ENCODE measurements at places on chromosomes 6 and 20.
A peak's percentile ranks its signal among the peaks of the same experiment; 100 is the strongest.

- H3K27ac ChIP-seq, result no peak overlapping the region
- no peaks in the 10 kb centered on the region for H3K27me3 ChIP-seq
- DNase-seq, result no peak
- no peaks in the 10 kb centered on the region for H3K36me3 ChIP-seq
- no peak overlapping the region for H3K4me3 ChIP-seq
- H3K4me1 ChIP-seq, result peaks cover 1% of the 10 kb centered on the region
Measured at GRCh38 chr6:37095997-37096396, 74.0 kb upstream of the PIM1 start.

GRCh38 chr20:46674253-46675083, 14.8 kb downstream of the TP53RK start:
- H3K4me3 ChIP-seq, result no peak overlapping the region
- H3K27me3 ChIP-seq, result no peaks in the 10 kb centered on the region
- H3K36me3 ChIP-seq, result peaks cover 16% of the 10 kb centered on the region
- DNase-seq, result no peak
- no peak overlapping the region for H3K27ac ChIP-seq

- DNase-seq, result no peak
- peaks cover 5% of the 10 kb centered on the region for H3K4me1 ChIP-seq
- H3K36me3 ChIP-seq, result no peaks in the 10 kb centered on the region
- peaks cover 41% of the 10 kb centered on the region for H3K27me3 ChIP-seq
- peak overlapping the region; percentile 87 for H3K4me3 ChIP-seq
Measured at GRCh38 chr6:27517928-27518787, 45.3 kb upstream of the ZNF184 start.

GRCh38 chr6:144294016-144294415, 8.9 kb downstream of the UTRN start:
- H3K27me3 ChIP-seq, result no peaks in the 10 kb centered on the region
- peaks cover 4% of the 10 kb centered on the region for H3K4me1 ChIP-seq
- peak; percentile 53 for DNase-seq
- H3K36me3 ChIP-seq, result peaks cover 10% of the 10 kb centered on the region

- H3K36me3 ChIP-seq, result peaks cover 49% of the 10 kb centered on the region
- no peak overlapping the region for H3K27ac ChIP-seq
- H3K4me3 ChIP-seq, result no peak overlapping the region
- peaks cover 2% of the 10 kb centered on the region for H3K4me1 ChIP-seq
Measured at GRCh38 chr6:110999634-111000270, 17.9 kb downstream of the RPF2 start.

DNA sequence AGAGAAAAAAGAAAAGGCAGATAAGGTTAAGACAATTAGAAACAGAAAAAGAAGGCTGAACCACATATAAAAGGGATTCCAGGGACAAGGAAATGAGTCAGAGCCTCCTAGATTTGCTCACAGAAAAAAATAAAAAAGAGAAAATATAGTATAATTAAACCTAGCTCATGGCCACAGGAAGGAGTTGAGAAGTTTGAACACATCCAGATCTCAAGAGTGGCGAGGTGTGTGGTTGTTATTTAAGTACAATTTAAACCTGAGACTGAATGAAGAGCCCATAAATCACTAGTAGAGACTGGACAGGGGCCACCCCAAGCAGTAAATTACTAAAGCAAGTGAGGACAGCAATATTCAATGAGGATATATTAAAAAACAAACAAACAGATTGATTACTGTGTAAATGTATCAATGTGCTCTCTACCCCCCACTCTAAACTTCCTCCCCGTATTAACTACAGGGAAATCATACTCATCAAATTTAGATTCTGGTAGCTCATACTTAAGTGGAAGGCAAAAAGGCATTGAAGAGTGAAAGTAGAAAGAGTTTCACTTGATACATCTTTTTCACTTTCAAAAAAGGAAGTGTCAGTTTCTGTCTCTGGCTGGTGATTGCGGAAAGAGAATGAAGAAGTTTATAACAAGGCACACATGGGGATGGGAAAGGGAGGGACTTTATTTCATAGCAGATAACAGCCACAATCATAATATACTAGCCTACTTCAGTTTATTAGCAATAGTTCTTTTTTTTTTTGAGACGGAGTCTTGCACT, 49.3 kb upstream of the SCAF8 start:
- no peak overlapping the region for H3K27ac ChIP-seq
- H3K4me3 ChIP-seq, result no peak overlapping the region
- peak; percentile 48 for DNase-seq
- no peaks in the 10 kb centered on the region for H3K27me3 ChIP-seq
- no peaks in the 10 kb centered on the region for H3K4me1 ChIP-seq

DNA sequence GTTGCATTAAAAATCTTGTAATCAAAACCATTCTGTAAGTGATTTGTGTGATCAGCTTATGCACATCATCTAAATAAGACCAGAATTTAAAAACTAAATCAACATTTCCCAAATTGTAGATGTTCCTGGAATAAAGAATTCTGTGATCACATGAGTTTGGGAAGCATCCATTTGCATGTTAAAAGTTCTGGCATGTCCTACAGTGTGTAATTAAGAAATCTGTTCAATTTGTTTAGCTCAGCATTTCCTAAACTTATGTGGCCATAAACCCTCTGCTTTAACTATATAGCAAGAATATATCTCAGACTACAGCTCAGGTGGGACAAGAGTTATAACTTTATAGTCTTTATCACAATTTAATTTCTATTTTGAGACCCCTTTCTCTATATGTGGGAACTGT, 399.1 kb downstream of the LAMA2 start:
- H3K4me3 ChIP-seq, result no peak overlapping the region
- H3K27me3 ChIP-seq, result no peaks in the 10 kb centered on the region
- no peak overlapping the region for H3K27ac ChIP-seq

GRCh38 chr20:9160757-9161156, 91.9 kb downstream of the PLCB4 start:
- H3K27ac ChIP-seq, result peak overlapping the region; percentile 10
- H3K4me1 ChIP-seq, result peaks cover 4% of the 10 kb centered on the region
- no peak overlapping the region for H3K4me3 ChIP-seq
- peak; percentile 10 for DNase-seq
- H3K36me3 ChIP-seq, result peaks cover 8% of the 10 kb centered on the region
- H3K27me3 ChIP-seq, result no peaks in the 10 kb centered on the region

- H3K4me3 ChIP-seq, result no peak overlapping the region
- no peak for DNase-seq
- H3K27ac ChIP-seq, result no peak overlapping the region
Measured at GRCh38 chr6:98835149-98836024, 1.0 kb downstream of the POU3F2 start.

- peaks cover 8% of the 10 kb centered on the region for H3K4me1 ChIP-seq
- no peaks in the 10 kb centered on the region for H3K36me3 ChIP-seq
- H3K4me3 ChIP-seq, result no peak overlapping the region
- peaks cover 17% of the 10 kb centered on the region for H3K27me3 ChIP-seq
Measured at GRCh38 chr20:50041246-50041873, 58.6 kb downstream of the SNAI1 start.

DNA sequence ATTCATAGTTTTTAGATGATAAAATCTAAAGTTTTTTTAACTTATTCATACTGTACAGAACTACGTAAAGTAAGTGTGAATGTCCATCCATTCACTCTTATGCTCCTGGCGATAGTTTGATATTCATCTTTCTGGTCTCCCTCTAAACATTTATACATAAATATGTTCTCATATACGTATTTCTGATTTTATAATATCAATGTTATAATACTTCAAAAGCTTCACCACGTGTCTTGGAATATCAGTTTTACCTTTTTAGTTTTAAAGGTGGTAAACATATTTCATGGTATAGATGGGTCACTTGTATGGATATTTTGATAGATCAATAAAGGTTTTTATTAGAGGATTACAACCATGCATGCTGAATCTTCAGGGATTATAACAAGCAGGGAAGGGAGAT, 10.3 kb upstream of the RHAG start:
- DNase-seq, result no peak
- no peak overlapping the region for H3K27ac ChIP-seq
- no peaks in the 10 kb centered on the region for H3K36me3 ChIP-seq
- H3K4me1 ChIP-seq, result no peaks in the 10 kb centered on the region

- peaks cover 58% of the 10 kb centered on the region for H3K36me3 ChIP-seq
- no peak for DNase-seq
Measured at GRCh38 chr6:52536424-52536916, 40.4 kb downstream of the TRAM2 start.

GRCh38 chr6:21666201-21666691, 72.7 kb downstream of the SOX4 start:
- H3K27ac ChIP-seq, result no peak overlapping the region
- H3K4me1 ChIP-seq, result peaks cover 23% of the 10 kb centered on the region
- peaks cover 43% of the 10 kb centered on the region for H3K27me3 ChIP-seq

GRCh38 chr6:36727505-36728021, 29.9 kb downstream of the RAB44 start:
- no peaks in the 10 kb centered on the region for H3K36me3 ChIP-seq
- no peak overlapping the region for H3K27ac ChIP-seq
- no peaks in the 10 kb centered on the region for H3K27me3 ChIP-seq
- H3K4me3 ChIP-seq, result no peak overlapping the region

- DNase-seq, result no peak
- H3K4me1 ChIP-seq, result no peaks in the 10 kb centered on the region
- no peaks in the 10 kb centered on the region for H3K36me3 ChIP-seq
- no peak overlapping the region for H3K4me3 ChIP-seq
- H3K27me3 ChIP-seq, result peaks cover 28% of the 10 kb centered on the region
- no peak overlapping the region for H3K27ac ChIP-seq
Measured at GRCh38 chr6:14633479-14633878, 515.9 kb downstream of the CD83 start.

DNA sequence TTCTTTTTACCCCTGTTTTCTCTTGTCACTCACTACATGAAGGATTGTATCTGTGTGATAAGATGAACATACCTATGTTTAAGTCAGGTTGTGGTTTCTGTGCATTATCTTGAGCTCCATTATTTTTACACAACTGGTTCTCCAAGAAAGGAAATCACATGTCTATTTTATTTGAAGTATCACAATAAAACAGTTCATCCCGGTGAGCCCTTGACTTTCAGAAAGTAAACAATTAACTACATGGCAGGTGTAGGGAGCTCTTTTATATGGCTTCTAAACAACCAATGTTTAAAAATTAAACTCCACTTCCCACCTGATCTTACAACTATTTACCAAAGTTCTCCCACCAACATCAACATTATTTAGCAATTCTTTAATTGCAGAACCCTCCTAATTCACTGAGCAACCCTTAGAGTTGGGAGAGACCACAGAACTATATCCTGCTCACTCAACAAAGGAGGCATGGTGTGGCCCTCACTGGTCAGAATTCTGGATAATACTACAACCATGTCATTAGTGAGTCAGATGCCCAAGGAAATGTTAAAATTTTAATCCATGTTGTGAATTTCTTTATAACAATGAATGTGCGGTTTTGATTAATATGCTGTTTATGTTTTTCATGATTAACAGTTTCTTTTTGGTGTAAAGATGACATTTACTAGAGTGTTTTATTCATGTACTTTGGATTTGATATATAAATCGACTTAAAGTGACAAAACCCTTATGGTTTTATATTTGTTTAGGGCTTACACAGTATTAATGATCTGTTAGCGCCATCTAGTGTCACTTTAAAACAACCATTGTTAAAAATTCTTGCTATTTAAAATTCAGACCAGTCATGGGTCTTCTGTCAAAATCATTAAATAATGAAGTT, 50.0 kb upstream of the SCGN start:
- peaks cover 15% of the 10 kb centered on the region for H3K36me3 ChIP-seq
- DNase-seq, result peak; percentile 55
- no peak overlapping the region for H3K4me3 ChIP-seq
- no peaks in the 10 kb centered on the region for H3K27me3 ChIP-seq
- H3K27ac ChIP-seq, result peak overlapping the region; percentile 41

DNA sequence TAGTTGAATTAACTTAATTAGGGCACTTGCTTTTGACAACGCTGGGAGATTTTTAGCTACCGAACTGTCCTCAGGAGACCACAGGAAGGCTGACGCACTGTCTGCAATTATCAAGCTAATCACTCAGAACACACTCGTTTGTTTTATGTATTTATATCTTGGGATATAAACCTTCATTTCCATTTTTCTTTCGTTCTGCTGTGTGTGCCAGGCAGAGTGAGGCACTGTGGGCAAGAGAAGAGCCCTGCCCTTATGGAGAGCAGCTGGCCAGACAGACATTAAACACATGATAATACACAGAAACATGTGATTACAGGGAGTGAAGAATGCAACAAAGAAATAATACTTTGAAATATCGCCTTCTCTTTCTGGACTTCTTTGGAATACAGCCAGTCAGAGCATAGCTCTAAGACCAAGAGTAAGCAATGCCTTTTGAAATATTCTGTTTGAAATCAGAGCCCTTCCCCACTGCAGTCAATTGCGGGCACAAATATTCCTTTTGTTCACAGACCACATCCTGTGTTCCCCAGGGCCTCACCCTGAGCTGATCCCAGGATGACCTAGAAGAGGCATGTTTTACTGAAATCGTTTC, 96.8 kb downstream of the ANKRD60 start:
- no peaks in the 10 kb centered on the region for H3K36me3 ChIP-seq
- H3K27ac ChIP-seq, result no peak overlapping the region
- no peaks in the 10 kb centered on the region for H3K4me1 ChIP-seq
- no peak overlapping the region for H3K4me3 ChIP-seq
- DNase-seq, result no peak

DNA sequence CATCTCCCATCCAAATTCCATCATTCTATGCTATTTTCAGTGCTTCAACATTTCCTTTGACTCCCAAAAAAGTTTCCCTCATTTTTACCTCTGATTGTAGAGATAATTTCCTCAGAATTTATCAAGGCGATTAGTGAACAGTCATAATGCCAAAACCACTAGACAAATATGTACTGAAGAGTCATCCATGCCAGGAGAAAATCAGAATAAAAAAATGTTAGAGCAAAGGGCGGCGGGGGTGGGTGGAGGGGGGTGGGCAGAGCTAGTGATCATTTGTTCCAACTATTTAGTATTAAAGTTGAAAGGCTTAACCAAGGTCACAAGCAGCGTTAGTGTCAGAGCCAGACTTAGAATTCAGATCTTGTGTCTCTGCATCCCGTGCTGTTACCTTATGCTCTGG, 5.3 kb upstream of the ADGRF5 start:
- no peaks in the 10 kb centered on the region for H3K36me3 ChIP-seq
- no peak overlapping the region for H3K27ac ChIP-seq
- H3K27me3 ChIP-seq, result no peaks in the 10 kb centered on the region
- H3K4me3 ChIP-seq, result no peak overlapping the region

- H3K27me3 ChIP-seq, result no peaks in the 10 kb centered on the region
- no peaks in the 10 kb centered on the region for H3K36me3 ChIP-seq
- H3K4me1 ChIP-seq, result peaks cover 2% of the 10 kb centered on the region
- H3K4me3 ChIP-seq, result no peak overlapping the region
- H3K27ac ChIP-seq, result no peak overlapping the region
Measured at GRCh38 chr6:155378724-155379123, 64.4 kb upstream of the TFB1M start.

GRCh38 chr20:50126662-50127061, 13.7 kb upstream of the UBE2V1 start:
- H3K4me1 ChIP-seq, result peaks cover 20% of the 10 kb centered on the region
- H3K27ac ChIP-seq, result no peak overlapping the region
- H3K4me3 ChIP-seq, result no peak overlapping the region
- no peaks in the 10 kb centered on the region for H3K27me3 ChIP-seq
- no peak for DNase-seq

GRCh38 chr6:96923871-96924493, 546 bp upstream of the KLHL32 start:
- peaks cover 6% of the 10 kb centered on the region for H3K4me1 ChIP-seq
- peak overlapping the region; percentile 87 for H3K4me3 ChIP-seq
- peaks cover 72% of the 10 kb centered on the region for H3K27me3 ChIP-seq
- DNase-seq, result peak; percentile 7
- no peaks in the 10 kb centered on the region for H3K36me3 ChIP-seq

- H3K4me1 ChIP-seq, result peaks cover 15% of the 10 kb centered on the region
- H3K27ac ChIP-seq, result no peak overlapping the region
- peak; percentile 42 for DNase-seq
- no peaks in the 10 kb centered on the region for H3K27me3 ChIP-seq
Measured at GRCh38 chr20:4045741-4046140, 30.4 kb upstream of the RNF24 start.
